ENCODE measurements at places on chromosomes 6 and 20.

- no peak for DNase-seq
Observed at GRCh38 chr20:52590100-52590499, 382.1 kb upstream of the TSHZ2 start.

GRCh38 chr6:137952247-137952646 lies 85.2 kb downstream of the TNFAIP3 start:
- DNase-seq: no peak

GRCh38 chr6:127103482-127103881 lies 15.0 kb upstream of the RSPO3 start:
- DNase-seq: no peak

DNA sequence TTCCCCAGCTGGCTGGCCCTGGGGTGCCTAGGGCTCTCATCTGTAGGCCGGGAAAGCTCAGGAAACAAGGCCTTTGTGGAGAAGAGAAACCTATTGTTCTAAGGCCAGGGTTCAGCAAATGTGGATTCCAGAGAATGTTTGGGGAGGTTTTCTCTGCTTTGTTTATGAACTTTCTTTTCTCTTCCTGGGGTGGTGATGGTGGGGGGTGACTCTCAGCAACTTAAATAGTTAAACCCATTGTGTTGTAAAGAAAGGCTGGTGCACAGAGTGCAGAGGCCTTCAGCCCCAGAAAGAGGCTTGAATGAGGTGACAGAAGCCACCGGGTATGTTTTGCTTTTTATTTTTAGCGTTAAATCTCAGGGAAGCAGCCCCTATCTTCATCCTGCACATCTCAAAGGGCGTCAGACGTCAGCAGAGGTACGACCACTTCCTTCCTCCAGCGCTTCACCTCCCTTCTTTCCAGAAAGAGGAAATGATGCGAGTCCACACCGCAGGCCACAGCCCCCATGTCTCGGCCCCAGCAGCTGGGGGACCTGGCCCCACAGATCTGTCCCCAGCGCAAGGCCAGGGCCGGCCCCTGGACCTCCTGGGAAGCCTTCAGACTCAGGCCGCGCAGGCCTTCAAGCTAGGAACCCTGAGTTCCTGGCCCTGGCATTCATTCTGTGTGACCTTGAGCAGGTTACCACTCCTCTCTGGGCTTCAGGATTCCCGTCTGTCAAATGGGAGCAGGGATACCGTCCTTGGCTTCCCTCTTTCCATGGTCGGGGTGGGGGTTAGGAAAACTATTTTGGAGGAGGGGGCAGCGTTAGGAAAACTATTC lies 605 bp upstream of the PPP1R16B start:
- DNase-seq: peak; percentile 92

DNA sequence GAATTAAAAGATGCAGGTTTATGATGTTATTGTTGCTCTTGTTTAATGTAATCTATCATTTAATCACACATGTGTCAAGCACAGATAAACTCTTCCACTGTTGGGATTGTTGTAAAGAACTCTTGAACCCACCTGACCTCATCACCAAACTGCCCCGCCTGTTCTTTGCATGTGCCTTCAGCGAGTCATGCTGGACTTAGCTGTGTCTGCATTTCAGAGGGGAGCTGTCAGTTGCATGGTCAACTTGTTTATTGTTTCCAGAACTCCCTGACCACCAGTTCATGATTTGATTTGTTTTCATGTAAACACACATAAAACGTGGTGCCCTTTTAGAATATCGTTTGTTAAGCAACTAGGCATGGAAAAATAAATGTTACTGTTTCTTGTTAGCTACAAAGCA lies 93.6 kb downstream of the KHDC1L start:
- no peak for DNase-seq

DNA sequence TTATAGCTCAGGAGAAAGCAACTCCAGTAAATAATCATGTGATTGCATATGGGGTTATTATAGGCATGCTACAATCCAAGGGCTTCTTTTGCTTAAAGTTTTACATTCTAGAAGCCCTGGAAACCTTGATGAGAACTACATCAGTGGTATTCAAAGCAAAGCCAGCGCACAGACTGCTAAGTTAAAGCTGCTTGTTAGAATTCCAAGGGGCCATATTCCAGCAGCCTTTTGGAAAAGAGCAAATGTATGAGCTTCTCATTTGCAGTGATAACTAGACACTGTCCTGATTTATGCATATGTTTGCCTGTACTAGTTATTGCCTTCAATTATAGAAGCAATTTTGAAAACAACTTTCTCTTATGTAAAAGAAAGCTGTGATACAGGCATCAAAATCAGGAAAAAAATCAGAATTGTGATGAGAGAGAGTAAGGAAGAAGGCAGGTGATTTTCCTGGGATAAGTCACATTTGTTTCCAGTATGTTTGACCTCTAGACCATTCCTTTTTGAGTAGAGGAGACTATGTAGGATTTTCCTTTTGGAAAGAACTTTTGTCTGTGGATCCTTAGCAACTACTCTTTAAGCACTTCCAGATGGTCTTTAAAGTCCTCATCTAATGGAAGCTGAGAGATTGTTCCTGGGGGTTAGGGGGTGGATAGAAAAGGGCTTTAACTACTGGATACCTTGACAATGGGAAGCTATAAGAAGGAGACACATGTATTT lies 159.2 kb downstream of the PLCB4 start:
- DNase-seq: no peak

DNA sequence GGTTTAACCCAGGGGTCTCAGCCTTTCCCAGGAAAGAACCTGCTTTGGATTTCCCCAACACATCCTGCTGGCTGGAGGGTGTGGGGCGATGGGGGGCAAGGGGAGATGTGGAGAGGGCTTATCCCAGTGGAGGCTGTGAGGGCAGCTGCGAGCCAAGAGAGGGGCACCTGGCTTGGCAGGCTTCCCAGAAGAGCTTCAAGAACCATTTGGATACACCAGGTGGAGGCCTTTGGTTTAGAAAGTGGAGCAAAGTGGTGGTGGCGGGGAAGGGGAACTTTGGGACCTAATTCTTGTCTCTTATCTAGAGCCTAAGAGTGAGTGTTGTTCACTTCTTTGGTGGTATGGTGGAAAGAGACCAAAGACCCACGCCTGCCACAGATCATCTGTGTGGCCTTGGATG lies 12.4 kb downstream of the CD40 start:
- no peak for DNase-seq

DNA sequence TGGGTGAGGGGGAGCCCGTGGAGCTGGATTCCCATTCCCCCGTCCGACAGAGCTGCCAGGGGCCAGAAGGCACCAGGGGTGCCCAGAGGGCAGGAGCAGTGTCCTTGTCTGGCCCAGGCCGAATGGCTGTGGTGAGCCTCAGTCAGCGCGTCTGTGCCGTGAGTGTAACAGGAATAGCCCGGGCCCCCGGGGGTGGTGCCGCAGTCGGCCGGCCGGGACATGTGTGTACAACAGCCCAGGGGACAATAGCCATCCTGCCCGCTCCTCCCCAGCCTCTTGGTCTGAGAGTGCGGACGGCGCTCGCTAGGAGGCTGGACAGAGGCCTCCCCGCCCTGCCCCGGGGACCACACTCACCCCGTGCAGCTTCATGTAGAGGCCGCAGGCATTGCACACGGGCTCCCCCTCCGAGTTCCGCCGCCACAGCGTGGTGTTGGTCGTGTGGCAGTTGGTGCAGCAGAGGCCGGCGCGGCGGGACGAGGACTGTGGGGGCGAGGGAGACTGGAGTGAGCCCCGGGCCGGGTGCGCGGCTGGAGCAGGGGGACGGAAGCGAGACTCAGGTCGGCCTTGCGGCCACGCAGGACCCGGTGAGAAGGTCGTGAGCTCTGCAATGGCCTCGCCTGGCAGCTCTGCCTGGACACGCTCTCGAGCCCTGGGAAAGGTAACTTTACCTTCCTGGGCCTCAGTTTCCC lies 9.6 kb downstream of the GATA5 start:
- DNase-seq: no peak

- DNase-seq: peak; percentile 69
Observed at GRCh38 chr6:105748737-105749161, 337.4 kb upstream of the PRDM1 start.

DNA sequence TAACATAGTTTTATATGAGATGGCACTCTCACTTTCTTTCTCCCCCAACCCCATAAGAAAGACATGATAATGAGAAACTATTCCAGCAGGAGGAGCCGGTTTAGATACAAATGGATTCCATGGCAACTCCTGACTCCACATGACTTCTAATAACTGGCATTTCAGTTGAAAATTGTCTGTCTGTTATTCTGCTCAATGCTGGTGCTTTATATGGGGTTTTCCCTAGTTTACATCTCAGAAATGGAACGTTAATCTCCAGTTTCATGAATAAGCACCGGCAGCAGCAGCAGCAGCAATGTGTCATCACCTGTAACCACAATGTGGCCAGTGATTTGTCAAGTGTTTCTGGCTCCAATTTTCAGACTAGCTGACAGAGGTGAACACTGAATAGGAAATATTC lies 8.0 kb upstream of the SIM1 start:
- no peak for DNase-seq

DNA sequence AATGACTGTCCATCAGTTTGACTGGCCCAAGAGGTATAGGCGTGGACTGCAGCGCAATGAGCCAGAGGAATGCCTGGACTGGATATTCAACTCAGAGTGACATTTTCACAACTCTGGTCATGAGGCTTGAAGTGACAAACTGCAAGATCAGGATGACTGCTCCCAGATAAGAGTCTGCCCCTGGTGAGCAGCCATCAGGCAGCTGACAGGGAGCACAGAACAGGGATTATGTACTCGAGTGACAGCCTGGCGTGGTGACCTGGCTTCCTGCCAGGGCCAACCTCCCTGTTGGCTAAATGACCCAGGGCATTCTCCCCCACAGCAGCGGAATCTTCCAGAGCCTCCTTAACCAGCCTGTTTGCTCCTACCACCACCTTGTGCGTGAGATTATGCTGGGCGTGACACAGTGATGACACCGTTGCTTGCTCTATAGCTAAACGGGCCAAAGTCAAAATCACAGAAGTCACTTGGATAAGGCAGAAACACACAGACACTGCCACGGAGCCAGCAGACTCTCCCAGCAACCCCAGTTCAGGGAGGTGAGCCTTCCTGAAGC lies 209.1 kb upstream of the JARID2 start:
- no peak for DNase-seq

GRCh38 chr20:24979036-24979960 lies 13.3 kb downstream of the APMAP start:
- DNase-seq: no peak

- no peak for DNase-seq
Observed at GRCh38 chr6:101931766-101932165, 538.3 kb downstream of the GRIK2 start.

- no peak for DNase-seq
Observed at GRCh38 chr6:41470029-41470330, 76.2 kb upstream of the FOXP4 start.

- DNase-seq: no peak
Observed at GRCh38 chr6:96704713-96705112, 132.6 kb downstream of the GPR63 start.

- DNase-seq: no peak
Observed at GRCh38 chr6:112117554-112117953, 30.2 kb downstream of the FAM229B start.

DNA sequence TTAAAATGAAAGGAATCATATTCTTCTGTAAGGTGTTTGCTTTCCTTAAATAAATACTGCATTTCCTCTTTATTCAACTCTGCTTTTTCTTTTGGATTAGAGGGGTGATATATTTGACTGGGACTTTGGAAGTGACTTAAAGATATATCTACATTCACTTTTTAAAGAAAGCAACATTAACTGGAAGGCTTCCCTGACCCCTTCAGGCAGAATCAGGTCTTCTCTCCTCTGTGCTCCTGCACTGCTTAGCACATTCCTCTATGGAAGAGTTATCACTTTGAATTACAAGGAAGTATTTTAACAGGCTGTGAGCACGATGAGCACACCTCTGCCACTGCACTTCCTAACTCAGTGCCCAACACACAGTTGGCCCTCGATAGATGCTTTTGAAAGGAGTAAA lies 59.2 kb upstream of the POU3F2 start:
- no peak for DNase-seq

DNA sequence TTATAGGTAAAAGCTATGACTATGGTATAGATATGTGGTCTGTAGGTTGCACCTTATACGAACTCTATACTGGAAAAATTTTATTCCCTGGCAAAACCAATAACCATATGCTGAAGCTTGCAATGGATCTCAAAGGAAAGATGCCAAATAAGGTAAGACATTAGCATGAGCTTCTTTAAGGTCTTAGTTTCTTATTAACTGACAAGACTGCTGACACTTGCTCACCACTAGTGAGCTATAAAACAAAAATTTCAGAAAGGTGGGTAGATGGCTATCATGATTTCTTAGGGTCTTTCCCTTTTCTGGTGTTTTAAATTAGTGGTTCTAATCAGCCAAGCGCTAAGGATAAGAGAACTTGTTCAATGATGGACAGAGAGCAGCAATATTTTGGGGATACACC lies 21.9 kb downstream of the FAM217A start:
- no peak for DNase-seq

GRCh38 chr6:29656157-29656556 lies 735 bp upstream of the MOG start:
- DNase-seq: no peak

DNA sequence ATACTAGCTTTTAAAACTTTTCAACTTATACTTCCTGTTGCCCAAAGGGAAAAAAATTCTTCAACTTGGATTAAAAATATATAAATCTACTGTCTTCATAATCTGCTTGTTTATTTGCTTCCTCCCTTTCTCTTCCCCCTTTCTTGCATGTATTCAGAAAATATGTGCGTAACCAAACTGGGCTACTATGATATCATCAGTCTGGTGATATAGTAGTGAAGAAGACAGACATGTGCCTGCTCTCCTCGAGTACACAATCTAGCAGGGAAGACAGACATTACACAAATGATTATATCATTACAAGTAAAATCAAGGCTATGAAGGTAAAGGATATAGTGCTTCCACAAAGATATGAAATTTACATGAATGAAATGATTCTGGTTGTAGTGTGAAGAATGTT lies 31.0 kb downstream of the IBTK start:
- DNase-seq: no peak

- DNase-seq: no peak
Observed at GRCh38 chr6:12132351-12133222, 120.5 kb downstream of the HIVEP1 start.

GRCh38 chr6:74745670-74746069 lies 460.2 kb downstream of the COL12A1 start:
- DNase-seq: no peak

GRCh38 chr20:63496596-63497120 lies 2.2 kb downstream of the EEF1A2 start:
- DNase-seq: no peak

DNA sequence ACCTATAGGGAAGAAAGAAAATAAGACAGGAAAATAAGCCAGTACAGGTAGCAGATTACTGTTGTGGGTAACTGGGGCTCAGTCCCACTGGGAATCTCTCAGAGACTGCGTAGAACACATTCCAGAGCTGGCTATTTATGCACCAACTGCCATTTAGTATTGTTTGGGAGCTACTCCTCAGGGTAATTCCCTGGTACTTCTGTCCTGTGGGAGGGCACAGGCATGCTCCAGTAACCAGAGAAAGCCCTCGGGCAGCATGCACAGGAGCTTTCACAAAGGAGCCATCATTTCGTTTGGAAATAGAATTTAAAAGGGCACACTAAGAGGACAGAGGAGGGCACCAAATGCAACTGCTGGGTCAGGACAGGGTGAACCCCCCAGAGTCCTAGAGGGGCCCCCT lies 148.0 kb upstream of the LRFN2 start:
- no peak for DNase-seq

All from CD4-positive, alpha-beta T cell treated with Interleukin-4 for 1 hour (primary cell).